ENCODE measurements at places on chromosomes 13 and 19.
A peak's percentile ranks its signal among the peaks of the same experiment; 100 is the strongest.

GRCh38 chr13:107574517-107575210 is 640.7 kb downstream of the LIG4 start:
- no peak for DNase-seq

DNA sequence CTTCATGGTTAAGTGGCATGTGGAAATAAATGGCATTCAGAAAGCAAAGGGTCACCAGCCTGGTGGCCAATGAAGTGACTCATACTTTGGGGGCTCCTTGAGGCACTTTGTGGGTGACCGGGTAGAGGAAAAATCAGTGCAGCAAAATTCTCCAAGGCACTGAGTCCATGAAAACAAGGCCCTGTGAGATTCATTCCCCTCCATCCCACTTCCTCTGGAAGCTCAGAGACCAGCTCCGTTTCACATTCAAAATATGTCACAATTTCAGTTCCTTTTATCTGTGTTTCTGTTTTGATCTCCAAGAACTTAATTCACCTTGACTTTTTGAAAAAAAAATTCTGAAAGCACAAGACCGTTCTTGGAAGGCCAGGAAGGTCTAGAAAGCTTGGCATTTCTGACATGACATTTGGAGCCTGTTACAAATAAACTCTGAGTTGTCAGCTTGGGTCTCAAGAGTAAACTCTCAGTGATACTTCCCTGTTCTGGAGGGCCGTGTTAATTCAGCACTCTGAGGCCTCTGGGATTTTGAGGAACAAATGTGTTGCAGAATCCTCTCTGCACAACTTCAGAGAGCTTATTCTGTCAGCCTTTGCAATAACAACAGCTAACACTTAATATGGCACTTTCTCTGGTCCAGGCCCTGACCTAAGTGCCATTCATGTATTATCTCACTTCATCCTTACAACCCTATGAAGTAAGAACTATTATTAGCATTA is 6.8 kb downstream of the CYSLTR2 start:
- DNase-seq, result no peak

DNA sequence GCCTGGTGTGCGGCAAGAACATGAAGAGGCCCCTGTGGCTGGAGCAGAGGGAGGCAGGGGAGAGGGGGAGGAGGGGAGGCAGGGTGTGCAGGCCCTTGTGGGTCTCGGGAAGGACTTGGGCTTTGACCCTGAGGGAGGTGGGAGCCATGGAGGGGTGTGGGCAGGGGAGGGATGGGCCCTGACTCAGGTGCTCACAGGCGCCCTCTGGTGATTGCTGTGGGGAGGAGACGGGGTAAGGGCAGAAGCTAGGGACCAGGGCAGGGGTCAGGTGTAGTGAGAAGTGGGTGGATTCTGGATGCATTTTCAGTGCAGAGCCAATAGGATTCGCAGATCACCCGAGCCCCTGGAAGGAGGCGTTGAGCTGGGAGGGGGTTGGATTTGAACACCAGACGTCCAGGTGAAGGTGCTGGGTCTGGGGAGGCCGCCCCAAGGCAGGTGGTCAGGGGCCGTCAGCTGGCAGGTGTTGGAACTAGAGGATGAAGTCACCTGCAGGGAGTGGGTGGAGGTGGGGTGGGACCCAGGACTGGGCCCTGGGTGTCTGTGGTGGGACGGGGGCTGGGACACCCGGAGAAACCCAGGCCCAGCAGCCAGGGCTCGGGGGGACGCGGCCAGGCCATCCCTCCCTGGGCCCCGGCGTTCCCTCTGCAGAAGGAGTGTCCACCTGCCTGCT is 185.4 kb downstream of the KDM4B start:
- DNase-seq, result peak; percentile 22

- DNase-seq, result no peak
Observed at GRCh38 chr13:94028650-94029049, 450.8 kb downstream of the DCT start.

DNA sequence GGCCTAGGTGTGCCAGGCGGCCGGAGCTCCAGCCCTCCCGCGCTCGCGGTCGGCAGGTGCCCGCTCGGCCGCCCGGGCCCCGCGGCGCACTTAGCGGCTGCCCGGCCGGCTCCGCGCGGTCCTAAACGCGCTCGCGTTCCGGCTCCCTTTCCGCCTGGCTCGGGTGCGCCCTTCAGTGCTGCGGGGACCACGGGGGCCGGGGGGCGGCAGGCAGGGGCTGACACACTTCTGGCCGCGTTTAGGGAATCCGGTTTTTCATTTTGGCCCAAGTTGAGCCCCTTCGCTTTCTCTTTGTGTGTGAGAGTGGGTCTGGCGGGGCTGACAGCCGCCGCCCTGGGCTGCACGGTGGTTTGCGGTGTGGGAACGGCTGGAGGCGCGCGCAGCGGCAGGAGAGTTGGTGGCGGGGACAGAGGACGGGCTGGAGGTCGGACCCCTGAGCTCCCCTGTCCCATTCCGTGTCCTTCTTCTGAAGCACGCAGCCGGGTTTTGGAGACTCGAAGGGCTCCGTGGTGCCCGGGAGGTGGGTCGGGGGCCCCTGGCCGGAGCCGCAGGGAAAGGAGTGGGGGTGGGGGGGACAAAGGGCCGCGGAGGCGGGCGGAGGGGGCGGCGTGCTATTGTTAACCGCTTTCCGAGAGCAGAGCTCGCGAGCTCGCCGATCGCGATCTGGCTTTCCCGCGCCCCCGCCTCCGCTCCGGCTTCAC is 3.1 kb downstream of the FGF9 start:
- peak; percentile 52 for DNase-seq

GRCh38 chr19:7687177-7687576 is 6.5 kb downstream of the TRAPPC5 start:
- DNase-seq, result no peak

DNA sequence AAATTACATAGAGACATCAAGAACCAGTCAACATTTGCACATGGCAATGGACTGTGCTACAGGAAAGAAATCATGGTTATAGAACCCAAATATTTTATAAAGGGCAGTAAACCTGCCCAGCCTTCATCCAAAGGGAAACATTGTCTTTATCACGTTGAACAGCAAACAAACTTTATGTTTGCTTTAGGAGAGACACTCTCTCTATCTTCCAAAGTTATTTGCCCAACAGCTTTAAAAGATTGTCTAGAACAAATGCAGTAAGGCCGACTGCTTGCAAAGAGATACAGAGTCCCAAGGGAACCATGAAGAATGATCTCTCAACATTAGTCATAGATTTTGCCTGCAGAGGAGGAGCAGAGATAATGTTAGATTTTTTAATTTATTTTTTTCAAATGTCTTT is 1323.5 kb upstream of the SLC10A2 start:
- no peak for DNase-seq

GRCh38 chr13:100986571-100986970 is 312.0 kb upstream of the TMTC4 start:
- DNase-seq, result no peak

DNA sequence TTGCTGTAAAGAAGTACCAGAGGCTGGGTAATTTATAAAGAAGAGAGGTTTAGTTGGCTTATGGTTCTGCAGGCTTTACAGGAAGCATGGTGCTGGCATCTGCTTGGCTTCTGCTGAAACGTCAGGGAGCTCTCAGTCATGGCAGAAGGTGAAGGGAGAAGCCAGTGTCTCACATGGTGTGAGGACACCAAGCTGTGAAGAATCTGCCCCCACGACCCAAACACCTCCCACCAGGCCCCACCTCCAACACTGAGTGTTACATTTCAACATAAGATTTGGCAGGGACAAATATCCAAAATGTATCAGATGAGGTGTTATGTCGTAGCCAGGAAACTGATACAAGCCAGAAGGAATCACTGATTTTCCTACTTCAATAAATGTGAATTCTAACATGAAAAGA is 136.5 kb downstream of the CYSLTR2 start:
- no peak for DNase-seq

GRCh38 chr19:50835785-50836542 is 2.6 kb upstream of the KLK15 start:
- peak; percentile 75 for DNase-seq

DNA sequence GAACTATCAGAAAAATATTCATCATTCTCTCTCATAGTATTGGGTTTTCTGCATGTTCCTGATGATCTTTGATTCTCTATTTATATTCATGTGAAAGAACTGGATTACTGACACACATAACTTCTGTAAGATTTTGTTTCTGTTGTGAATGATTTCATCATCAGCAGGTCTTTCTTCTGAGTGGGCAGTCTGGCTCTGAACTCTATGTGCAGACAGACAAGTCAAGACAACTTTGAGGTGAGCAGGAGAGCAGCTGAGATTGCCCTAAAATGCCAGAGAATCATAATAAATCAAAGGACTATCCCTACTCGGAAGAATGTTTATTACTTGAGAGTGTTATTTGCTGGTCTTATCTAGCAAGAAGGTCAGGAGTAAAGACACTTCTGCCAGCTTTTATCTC is 652.1 kb upstream of the GPC6 start:
- no peak for DNase-seq

- no peak for DNase-seq
Observed at GRCh38 chr13:99691552-99691951, 190.3 kb downstream of the TM9SF2 start.

DNA sequence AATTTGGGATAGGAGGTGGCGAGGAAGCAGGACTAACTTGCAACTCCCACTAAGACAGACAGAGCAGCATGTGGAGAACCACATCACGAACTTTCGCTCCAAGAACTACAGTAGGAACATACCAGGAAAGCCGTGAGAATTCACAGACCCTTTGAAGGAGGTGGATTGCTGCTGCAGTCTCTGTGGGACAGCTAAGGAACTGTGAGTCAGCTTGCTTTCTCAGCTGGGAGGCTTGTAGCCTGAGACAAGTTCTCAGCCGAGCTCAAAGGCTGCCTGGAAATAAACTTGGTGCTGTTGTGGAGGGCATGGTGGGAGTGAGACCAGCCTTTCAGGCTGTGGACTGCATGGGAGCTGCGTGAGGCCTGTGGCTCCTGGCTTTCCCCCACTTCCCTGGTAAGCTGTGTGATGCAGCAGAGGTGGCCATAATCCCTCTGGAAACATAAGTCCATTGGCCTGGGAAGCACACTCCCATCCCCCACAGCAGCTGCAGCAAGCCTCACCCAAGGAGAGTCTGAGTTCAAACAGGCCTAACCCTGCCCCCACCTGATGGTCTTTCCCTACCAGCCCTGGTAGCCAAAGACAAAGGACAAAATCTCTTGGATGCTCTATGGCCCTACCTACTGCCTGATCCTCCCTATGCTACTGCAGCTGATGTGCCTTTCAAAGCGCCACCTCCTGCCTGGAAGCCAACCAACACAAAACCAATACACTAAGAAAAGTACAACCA is 441.1 kb upstream of the HTR2A start:
- no peak for DNase-seq

- no peak for DNase-seq
Observed at GRCh38 chr19:1794424-1795172, 17.5 kb downstream of the ATP8B3 start.

GRCh38 chr19:17337675-17338432 is 501 bp downstream of the GTPBP3 start:
- DNase-seq, result peak; percentile 26

- DNase-seq, result no peak
Observed at GRCh38 chr19:49802836-49803528, 10.1 kb downstream of the FUZ start.

- no peak for DNase-seq
Observed at GRCh38 chr13:82088781-82089180, 1747.9 kb upstream of the SPRY2 start.

- DNase-seq, result no peak
Observed at GRCh38 chr19:48454150-48454730, 1.1 kb upstream of the KCNJ14 start.

- no peak for DNase-seq
Observed at GRCh38 chr19:51389143-51389542, 1.2 kb downstream of the C19orf84 start.

GRCh38 chr13:97212601-97213040 is 9.5 kb upstream of the MBNL2 start:
- peak; percentile 51 for DNase-seq

- peak; percentile 92 for DNase-seq
Observed at GRCh38 chr13:97254816-97255215, 32.7 kb downstream of the MBNL2 start.

- DNase-seq, result no peak
Observed at GRCh38 chr13:39952249-39953233, 297.1 kb downstream of the COG6 start.

GRCh38 chr19:35524181-35524837 is 3.8 kb downstream of the SBSN start:
- no peak for DNase-seq

GRCh38 chr19:1768248-1768647 is 14.9 kb downstream of the ONECUT3 start:
- DNase-seq, result no peak

- DNase-seq, result no peak
Observed at GRCh38 chr13:26468265-26468801, 89.2 kb upstream of the WASF3 start.

DNA sequence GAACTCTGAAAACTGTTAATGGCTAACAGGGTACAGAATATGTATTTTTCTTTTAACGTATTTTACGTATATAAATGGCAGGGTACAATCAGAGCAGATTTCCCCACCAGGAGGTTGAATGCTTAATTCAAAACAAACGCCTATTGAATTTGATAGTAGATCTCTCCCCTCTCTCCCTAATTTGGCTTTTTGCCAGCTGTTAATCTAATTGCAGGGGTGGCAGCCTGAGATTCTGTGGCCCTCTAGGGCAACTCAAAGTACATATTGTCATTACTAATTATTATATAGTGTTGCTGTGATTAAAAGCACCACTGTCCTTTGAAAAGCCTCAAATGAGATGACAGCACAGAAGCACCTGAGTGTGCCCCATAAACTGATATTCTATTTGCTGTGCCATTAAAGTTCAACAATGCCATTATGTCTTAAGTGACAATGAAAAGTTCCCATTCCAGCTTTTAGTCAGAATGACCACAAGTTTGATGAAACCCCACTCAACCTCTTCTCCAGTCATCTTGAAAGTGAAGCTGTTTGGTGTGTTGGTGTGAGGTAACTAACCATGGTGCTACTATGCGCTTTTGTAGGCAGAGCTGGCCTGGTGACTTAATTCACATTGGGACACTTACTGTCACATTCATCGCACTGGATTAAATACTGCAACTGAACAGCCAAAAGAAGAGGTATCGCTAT is 351.4 kb downstream of the KCNRG start:
- DNase-seq, result no peak

- DNase-seq, result no peak
Observed at GRCh38 chr13:46908501-46908900, 11.6 kb upstream of the HTR2A start.

- DNase-seq, result no peak
Observed at GRCh38 chr13:103033999-103034398, 32.2 kb downstream of the SLC10A2 start.

DNA sequence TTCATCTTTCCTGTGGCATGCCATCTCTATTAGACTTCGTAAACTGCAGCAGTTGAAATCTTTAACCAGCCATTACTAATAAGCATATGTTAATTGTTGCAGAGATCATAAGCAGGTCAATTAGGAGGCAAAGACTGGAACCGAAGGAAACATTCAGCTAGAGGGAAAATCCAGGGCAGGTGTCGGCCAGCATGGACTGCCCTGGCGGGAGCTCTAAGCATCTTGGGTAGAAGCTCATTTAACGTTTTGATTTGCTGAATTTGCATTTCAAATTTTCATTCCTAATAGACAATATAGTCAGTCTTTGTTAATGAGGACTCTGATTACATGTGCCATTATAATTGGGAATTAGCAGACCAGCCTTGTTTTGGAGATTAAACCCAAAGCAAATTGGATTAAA is 238.6 kb downstream of the POU4F1 start:
- no peak for DNase-seq

Measured in kidney tubule cell (primary cell).